Activated T-helper 9 cell treated with anti-CD3 and anti-CD28 coated beads, Interleukin-2, amount 50 U/mL, for 16 hours (primary cell): ENCODE measurements at places on chromosomes 6 and 20.

- DNase-seq = peak; percentile 35
These were observed 59.9 kb upstream of the HBS1L start for GRCh38 chr6:135114355-135115145.

GRCh38 chr20:48698507-48699267 is 129.1 kb downstream of the PREX1 start:
- no peak for DNase-seq

DNA sequence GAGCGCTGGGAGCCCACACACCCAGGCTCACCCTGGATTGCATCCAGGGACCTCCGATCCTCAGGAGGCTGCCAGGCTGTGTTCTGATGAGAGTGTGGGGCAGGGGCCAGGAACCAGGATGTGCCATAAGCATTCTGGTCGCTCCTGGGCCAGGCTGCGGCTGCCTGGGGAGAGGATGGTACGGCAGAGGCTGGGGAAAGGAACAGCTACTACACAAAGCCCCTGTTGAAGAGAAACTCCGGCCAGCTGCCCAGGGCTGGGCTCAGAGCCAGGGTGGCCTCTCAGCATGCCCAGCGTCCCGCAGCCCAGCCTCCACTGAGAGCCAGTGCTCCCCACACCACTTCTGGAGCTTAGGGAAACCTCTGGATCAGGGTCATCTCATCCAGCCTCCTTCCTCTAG is 21.7 kb upstream of the OCSTAMP start:
- no peak for DNase-seq

- DNase-seq = no peak
These were observed 126.2 kb downstream of the CD164 start for GRCh38 chr6:109255946-109256640.

DNA sequence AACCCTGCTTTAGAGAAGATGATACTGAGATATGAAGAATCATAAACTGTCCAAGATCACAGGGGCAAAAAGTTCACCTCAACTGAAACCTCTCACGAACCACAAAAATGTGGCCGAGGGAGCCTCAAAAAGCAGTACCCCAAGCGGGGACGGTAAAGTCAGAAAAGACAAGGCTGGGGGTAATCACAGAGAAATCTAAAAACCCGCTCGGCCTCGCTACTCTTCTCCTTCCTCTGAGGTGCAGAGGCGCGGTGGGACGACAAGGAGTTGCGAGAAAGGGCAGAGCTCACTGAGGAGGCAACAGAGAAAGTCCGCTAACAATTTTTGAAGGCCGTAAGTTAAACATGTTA is 356 bp upstream of the IRAK1BP1 start:
- no peak for DNase-seq

GRCh38 chr6:11221623-11222384 is 10.7 kb downstream of the NEDD9 start:
- DNase-seq = no peak

- no peak for DNase-seq
These were observed 4.0 kb downstream of the MRAP2 start for GRCh38 chr6:84037425-84038089.
